ENCODE measurements at places on chromosomes 1 and 21. TPM values are rescaled to one million over a fixed set of nuclear protein-coding genes. Genes with fewer than 3 reads are reported as not detected.

- DNase-seq: no peak
These were observed 536 bp downstream of the LGALS8 start for GRCh38 chr1:236524142-236524894.

DNA sequence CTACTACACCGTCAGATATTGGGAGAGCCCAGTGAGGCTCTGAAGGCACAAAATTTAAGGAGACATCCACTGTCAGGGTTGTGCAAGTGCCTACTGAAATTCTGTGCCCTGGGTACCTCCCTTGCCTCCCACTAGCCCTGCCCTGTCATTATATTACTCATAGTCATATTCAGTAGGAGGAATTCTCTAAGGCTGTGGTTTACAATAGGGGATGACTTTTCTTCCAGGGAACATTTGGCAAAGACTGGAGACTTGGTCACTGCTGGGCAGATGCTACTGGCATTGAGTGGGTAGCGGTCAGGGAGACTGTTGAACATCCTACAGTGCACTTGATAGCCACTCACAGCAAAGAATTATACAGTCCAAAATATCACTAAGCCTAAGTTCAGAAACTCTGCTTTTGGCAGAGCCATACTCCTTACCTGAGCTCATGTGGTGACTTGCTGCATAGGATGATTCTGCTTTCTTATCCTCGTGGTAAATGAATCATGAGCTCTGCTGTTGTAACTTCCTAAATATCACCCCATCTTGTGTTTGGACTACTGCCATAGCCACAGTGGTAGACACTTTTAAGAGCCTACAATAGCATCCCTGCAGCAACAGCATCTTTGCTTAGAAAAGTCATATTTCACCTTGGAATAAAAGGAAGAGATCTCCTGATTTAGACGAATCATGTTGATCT lies 563.4 kb upstream of the PLXNA2 start:
- DNase-seq: no peak

The CD5L gene
- total RNA-seq: not detected

- DNase-seq: no peak
These were observed 38.8 kb downstream of the RCAN1 start for GRCh38 chr21:34576041-34576511.

DNA sequence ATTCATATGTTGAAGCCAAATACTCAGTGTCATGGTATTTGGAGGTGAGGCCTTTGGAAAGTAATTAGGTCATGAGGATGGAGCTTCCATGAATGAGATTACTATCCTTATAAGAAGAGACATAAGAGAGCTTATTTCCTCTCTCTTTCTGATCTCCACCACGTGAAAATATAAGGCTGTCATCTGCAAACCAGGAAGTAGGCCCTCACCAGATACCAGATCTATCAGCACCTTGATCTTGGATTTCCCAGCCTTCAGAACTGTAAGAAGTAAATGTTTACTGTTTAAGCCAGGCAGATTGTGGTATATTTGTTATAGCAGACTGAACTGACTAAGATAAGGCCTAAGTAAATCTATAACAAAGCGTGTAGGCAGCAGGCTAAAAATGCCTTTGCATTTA lies 25.3 kb downstream of the RBM11 start:
- DNase-seq: no peak

The RPS6KC1 gene
- total RNA-seq: 21.0 TPM

The MCM3AP gene
- 121 TPM for total RNA-seq

DNA sequence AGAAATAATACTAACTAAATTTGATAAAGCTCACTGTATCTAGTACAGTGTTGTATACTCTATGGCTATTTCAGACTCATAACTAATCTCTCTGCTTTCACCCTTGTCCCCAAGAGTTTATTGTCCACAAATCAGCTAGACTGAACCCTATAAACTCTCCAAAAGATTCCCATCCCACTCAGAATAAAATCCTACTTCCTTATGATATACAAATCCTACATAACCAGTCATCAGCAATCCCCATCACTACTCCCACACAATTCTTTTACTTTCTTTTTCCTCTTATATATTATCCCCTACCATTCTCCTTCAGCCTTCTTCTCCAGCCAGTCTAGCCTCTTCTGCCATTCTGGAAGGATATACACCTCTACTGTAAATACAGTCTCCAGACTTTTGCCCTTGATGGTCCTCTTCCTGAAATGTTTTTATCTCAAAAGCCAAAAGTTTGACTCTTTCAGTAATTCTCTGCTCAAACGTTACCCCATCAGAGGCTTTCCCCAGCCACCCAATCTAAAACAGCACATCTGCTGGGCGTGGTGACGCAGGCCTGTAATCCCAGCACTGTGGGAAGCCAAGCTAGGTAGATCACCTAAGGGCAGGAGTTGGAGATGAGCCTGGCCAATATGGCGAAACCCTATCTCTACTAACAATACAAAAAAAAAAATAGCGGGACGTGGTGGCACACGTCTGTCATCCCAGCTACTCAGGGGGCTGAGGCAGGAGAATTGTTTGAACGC lies 41.6 kb downstream of the ABL2 start:
- DNase-seq: no peak

The TPTE gene
- total RNA-seq: not detected

DNA sequence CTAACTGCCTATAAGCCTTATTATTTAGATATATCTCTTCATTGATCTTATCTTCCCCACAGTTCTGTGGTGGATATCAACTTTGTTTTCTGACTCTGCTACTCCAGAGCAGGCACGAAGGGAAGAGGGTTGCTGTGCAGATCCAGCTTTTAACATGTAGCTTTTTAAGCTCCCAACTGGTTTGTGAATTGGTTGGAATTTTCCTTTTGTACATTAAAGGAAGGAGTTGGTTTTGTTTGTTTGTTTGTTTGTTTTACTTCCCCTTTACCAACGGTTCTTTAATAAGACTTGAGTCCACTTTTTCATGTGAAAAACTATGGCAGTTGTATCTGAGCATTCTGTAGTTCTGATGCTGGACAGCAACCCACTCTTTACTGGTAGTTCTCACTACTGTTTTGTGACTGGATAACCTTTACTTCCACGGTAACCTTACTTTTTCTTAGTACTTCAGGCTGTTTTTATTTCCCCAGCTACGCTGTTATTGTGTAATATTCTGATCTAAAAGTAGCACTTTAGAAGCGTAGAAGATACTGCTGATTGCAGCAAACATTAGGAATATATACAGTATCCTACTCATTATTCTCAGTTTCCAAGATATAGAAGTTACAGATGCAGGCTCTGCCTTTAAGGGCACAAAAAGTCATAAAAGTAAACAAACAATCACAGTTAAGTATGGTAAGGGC lies 1.6 kb downstream of the GNPAT start:
- no peak for DNase-seq

GRCh38 chr1:10867914-10868598 lies 71.6 kb upstream of the CASZ1 start:
- no peak for DNase-seq

DNA sequence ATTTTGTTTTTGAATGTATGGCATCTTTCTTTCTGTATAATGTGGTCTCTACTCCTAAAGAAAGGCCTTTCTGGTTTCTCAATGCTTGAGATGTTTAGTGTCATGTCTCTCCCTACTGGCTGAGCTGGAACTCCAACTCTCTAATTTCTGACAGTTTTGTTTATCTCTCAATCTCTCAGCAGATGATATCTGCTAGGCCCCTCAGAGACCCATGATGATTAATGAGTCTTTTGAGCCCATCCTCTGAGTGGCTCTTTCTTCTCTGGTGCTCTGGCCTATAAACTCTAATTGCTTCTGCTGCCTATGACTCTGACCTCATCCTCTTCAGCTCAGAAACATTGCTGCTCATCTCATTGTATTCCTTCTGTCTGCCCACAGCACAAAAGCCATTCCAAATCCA lies 46.6 kb downstream of the CRB1 start:
- no peak for DNase-seq

Data from ascending aorta (tissue), 2 donors.